ENCODE measurements at places on chromosomes 1 and 21.

DNA sequence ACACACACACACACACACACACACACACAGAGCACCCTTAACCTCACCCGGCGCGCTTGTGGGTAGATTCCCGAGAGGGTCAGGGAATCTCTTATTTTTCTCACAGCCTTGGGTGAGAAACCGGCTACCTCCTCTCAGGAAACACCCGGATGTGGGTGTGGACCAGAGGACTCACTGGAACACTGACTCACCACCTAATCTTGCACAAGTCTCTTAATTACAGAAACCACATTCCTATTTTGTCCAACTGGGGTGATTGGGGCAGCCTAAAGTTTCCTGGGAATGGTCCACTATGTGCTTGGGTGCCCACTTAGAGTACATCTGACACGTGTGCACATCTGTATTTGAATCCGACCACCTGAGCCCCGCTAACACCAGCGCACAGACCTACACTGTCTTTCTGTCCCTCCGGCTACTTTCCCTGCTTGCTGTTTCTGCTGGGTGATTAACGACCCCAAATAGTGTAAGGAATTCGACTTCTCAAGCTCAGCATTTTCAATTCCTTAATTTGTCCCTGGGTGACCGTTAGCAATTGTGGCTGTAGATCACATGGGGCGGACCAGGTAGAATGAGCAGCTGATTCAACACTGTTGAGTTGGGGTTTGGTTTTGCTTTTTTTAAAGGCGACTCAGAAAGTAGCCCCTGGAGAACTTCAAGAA lies 14.0 kb upstream of the TBX15 start:
- DNase-seq, result no peak

DNA sequence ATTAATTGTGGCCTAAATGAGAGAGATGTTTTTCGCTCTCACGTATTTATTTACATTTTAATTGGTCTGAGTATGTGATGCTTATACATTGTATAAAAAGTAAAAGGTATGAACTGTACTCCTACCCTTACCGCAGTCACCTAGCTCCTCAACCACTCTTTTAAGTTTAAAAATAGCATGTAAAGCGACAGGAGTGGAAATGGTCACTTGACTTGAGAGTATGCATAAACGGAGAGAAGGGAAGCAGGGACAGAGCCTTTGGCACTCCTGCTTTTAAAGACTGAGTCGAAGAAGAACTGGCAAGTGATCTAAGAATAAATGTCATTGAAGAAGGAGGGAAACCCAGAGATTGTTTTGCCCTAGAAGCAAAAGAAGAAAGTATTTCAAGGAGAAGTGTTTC lies 11.5 kb upstream of the DDX59 start:
- DNase-seq, result no peak

GRCh38 chr1:193185901-193186731 lies at the start of gene B3GALT2:
Gene B3GALT2 (minus strand): TSS chr1:193186613. CDS start chr1:193181562, 5,051 bp downstream.
- DNase-seq, result no peak

- DNase-seq, result no peak
Observed at GRCh38 chr1:173333581-173333980, 126.5 kb upstream of the TNFSF4 start.

DNA sequence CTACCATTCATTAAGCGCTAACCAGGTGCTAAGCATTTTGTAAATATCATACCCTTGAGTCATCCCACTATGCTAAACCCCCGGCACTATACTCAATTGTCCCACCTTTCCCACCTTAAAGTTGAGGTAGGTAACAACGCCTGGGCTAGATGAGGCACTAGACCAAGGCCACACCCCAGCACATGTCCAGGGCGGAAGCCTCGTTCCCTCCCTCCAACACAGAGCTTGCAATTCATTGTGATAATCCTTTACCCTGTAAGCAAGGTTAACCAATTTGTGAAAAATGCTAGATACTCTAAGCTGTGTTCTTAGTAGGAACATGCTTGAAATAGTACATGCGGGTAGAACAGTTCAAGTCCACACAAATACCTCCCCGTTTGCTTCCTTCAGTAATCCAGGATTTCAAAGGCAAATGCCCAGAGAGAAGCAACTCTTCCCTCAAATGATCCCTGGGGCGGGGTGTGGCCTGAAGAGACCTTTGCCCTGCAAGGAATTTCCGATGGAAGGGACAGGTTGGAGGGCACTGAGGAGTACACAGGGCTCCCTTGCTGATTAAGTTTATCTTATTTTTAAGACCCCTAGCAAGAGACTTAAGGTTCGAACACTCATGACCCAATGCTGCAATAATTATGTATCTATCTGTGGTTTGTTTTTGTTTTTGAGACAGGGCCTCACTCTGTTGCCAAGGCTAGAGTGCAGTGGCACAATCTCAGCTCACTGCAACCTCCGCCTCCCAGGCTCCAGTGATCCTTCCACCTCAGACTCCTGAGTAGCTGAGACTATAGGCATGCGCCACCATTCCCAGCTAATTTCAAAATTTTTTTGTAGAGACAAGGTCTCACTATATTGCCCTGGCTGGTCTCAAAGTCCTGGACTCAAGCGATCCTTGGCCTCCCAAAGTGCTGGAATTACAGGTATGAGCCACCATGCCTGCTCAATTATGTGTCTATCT lies 2.6 kb downstream of the RSPH1 start:
- no peak for DNase-seq

DNA sequence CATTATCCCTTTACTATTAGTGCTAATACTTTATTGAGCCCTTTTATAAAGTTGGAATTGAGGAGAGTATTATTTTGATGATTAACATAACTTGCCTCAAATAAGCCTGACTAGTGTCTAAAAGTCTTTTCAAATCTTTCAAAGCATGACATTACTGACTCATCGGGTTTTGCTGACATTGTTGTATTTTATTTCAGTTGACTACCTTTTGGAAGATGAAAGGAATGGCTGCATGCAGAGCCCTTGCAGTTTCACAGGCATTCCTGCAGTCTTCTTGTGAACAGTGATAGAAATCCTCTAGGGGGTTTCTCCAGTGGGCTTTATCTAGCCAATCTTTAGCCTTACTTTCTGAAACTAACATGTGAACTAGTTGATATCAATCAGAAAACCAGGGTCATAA lies 43.0 kb upstream of the TMEM61 start:
- DNase-seq, result no peak

DNA sequence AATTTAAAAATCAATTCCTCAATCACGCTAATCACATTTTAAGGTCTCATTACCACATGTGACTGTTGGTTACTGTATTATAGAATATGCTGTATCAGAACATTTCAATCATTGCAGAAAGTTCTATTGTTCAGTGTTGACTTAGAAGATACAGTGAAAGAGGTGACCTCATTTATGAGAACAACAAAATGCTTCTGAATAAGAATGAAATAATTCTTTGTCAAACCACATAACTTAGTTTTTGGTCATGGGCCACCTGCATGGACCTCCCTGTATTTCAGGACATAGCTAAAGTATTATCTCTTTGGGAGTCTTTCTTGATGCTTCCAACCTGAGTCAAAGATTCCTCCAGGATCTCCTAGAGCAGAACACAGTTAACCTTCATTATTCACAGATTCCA lies 22.3 kb downstream of the MFSD2A start:
- no peak for DNase-seq

DNA sequence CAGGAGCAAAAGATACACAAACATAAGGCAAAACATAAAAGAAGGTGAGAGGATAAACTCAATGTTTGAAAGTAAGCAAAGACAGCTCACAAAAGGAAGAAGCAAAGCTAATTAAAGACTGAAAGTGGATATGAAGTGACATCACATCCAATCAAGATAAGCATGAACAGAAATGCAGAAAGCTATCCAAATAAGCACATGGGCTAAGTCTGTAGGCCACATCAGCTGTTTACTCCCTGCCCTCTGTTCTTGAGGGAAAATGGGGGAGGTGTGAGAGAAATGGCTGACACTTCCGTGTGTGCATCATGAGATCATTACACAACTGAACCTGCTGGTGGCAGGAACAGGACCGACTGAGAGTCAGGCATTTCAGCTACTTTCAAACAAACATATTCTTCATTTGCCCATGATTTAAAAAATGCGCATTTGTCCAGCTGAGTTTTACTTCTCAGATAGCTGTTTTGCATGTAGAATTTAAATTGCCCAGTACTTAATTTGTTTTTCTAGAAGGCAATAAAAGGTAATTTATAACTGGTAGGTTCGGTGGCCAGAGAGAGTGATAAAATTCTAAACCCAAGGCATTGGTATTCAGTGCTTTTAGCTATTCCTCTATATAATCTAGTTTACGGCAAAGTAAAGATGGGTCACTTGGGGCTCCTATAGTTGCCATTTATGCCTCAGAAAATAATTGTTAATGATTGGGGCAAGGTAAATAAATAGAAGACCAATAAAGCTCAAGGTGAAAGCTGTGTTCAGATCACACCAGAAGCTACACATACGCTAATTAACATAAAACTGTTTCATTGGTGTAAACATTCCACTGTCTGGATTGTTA lies 27.2 kb upstream of the MAN1A2 start:
- no peak for DNase-seq

DNA sequence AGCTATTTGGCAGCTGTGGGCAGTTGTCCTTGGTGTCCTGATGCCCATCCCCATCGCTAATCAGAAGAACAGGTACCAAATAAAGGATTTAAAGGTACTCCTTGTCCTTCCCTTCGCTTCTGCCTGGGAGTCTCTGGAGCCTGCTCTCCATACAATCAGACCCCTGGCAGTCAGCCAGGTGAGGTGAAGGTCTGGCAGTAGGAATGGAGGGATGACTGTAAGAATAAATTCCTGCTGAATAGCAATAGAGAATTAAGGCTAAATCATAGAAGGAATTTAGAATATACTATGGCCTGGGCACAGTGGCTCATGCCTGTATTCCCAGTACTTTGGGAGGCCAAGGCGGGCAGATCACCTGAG lies 9.2 kb downstream of the THBS3 start:
- no peak for DNase-seq

DNA sequence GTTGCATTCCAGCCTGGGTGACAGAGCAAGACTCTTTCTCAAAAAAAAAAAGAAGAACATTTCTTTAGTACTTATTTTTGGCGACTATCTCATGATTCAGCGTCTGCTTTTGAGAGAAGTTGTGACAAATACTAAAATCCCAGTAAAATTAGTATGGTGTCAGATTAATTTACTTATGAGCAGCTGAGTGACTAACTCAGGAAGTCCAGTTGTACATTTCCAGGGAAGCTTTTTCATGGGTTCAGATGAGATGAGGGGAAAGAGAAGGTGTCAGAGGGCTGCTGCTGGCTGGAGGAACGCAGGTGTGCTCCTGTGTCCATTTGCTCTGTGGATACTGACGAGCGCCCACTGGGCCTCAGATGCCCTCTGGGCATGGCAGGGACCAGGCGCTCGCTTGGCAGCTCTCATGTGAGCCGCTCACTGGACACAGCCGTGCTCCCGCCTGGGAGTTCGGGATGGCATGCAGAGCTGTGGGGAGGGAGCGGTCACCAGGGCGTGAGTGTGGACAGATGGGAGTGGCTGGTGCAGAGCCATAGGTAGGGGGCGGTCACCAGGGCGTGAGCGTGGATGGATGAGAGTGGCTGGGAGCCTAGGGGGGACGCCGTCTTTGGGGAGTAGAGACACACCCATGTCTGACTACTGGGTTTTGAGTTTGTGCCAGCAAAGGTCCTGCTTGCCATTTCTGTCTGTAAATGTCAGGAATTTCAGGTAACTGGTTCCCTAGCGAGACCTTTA lies 55.0 kb downstream of the ADARB1 start:
- DNase-seq, result no peak

- no peak for DNase-seq
Observed at GRCh38 chr1:116664366-116664977, 3.1 kb downstream of the IGSF3 start.

DNA sequence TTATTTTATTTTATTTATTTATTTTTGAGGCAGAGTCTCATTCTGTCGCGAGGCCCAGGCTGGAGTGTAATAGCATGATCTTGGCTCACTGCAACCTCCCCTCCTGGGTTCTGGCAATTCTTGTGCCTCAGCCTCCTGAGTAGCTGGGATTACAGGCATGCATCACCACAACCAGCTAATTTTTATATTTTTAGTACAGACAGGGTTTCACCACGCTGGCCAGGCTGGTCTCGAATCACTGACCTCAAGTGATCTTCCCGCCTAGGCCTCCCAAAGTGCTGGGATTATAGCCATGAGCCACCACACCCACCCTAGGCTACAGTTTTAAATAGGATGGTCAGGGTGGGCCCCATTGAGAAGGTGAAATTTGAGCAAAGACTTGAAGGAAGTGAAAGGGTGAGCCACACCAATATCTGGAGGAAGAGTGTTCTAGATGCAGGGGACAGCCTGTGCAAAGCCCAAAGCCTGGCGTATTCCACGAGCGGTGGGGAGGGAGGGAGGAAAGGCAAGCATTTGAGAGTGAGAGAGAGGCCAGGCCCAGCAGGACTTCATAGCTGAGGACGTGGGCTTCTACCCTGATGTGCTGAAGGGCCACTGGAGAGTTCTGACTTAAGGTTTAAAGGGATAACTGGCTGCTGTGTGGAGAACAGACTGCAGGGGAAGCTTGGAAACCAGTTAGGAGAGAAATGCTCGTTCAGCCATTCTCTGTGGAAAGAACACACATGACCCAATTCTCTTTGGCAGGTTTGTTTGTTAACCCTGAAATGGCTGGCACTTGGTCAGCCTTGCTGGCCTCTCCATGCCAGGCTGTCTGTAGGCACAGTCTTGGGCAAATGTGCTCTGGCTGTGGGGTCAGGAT lies 62.6 kb upstream of the FAM20B start:
- no peak for DNase-seq

GRCh38 chr1:79457562-79458224 lies 451.2 kb upstream of the ADGRL4 start:
- DNase-seq, result no peak

DNA sequence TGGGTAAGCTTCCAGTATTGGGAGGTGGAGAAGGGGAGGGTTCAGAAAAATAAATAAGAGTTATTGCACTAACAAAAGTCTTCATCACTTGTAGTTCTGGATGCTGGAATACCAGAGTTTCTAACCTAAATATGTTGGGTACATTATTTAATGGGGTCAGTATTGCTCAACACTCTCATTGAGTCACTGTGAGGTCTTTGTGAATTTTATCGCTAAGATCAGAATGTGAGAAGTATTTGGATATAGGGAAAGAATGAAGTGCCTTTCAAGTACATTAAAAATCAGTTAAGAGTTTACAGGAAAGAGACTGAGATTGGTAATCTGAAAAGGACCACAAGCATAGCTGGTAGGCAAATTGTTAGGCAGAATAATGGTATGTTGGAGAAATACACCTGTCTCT lies 8.8 kb downstream of the SNRPE start:
- no peak for DNase-seq

- DNase-seq, result no peak
Observed at GRCh38 chr1:101290119-101290921, 53.5 kb downstream of the S1PR1 start.

GRCh38 chr1:227449051-227449450 lies 114.3 kb upstream of the ZNF678 start:
- peak; percentile 22 for DNase-seq
